Keratinocyte (primary cell): ENCODE measurements at places on chromosomes 1 and 21. TPM values are rescaled to one million over a fixed set of nuclear protein-coding genes. Genes with fewer than 3 reads are reported as not detected.

DNA sequence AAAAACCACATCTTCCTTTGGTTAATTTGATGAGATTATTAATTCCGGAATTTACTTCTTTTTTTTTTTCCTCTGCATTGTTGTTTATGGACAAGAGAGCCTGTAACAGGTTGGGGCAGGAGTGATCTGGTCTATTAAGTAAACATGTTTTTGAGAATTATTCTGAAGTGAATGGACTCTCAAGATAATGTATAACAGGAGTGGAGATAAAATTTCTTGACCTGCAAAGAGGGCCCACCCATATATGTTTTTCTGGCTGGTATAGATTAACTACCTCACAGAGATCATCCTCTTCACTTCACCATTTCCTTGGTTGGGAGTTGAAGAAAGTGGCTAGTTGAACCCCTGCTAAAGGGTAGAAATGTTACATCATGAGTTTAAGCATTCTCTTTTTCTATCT lies 10.7 kb downstream of the DDI2 start:
- H3K27me3 ChIP-seq = no peaks in the 10 kb centered on the region
- H3K4me3 ChIP-seq = no peak overlapping the region
- DNase-seq = no peak
- H3K4me1 ChIP-seq = no peaks in the 10 kb centered on the region

GRCh38 chr1:212651521-212651920 lies 43.0 kb downstream of the ATF3 start:
- no peaks in the 10 kb centered on the region for H3K36me3 ChIP-seq
- DNase-seq = no peak
- peaks cover 5% of the 10 kb centered on the region for H3K27me3 ChIP-seq
- H3K4me3 ChIP-seq = no peak overlapping the region

DNA sequence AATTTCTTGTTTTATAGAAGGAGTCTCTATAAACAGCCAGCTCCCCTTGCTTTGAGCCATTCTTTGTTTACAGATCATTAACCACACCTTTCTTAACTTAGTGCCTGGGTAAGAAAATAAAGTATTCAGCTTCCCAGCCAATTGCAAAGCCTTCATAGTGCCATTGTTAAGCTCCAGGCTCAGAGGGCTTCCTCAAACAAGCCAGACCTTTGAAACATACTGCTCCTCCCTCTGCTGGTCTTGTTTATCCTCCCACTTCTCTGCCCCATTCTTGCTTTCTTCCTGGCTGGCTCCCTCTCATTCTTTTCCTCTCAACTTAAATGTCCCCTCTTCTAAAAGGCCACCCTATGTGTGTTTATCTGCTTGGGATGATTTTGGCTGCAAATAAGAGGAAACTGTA lies 319.4 kb upstream of the ST6GALNAC5 start:
- no peak overlapping the region for H3K27ac ChIP-seq
- H3K4me3 ChIP-seq = no peak overlapping the region
- no peak for DNase-seq
- no peaks in the 10 kb centered on the region for H3K4me1 ChIP-seq
- H3K36me3 ChIP-seq = no peaks in the 10 kb centered on the region

LDLRAD1 gene
- not detected in 3 replicates for polyA plus RNA-seq

DNA sequence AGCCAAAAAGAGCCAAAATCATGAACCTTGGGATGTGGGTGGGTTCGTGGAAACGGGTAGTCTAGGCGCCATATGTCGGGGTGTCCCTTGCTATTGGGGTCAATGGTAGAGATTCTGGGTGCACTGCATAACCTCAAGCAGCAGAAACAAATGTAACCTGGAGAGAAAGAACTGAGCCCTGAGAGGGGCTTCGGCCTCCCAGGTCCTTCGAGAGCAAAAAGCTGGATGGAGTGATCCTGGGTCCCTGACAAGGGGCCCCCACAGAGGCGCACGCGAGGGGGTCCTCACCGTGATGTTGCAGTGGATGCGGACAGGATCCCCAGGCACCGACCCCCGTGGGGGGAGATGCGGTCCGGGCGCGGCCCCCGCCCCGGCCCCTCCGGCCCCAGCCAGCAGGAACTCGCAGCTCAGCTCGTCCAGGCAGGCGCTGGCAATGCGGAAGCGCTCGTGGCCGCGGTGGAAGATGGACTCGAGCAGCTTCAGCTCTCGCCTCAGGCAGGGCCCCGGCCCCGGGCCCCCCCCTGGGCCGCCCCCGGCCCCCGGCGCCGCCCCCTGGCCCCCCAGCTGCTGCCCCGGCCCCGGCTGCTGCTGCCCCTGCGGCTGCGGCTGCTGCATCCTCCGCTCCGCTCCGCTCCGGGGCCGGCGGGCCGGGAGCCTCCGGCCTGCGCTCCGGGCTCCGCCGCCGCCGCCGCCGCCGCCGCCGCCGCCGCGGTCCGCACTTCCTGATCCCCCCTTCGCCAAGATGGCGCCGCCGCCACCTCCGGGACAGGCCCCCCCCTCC lies at the start of gene UBE2Q1:
Gene UBE2Q1, minus strand, starts transcription at position 724 of the 781 bp plus-strand sequence. Its CDS starts 109 bp downstream, at position 615.
- peak within 1 kb of the TSS; percentile 84 for H3K27ac ChIP-seq
- DNase-seq = no peak
- no peaks in the 10 kb centered on the region for H3K27me3 ChIP-seq
- H3K4me1 ChIP-seq = peaks cover 23% of the 10 kb centered on the region

DNA sequence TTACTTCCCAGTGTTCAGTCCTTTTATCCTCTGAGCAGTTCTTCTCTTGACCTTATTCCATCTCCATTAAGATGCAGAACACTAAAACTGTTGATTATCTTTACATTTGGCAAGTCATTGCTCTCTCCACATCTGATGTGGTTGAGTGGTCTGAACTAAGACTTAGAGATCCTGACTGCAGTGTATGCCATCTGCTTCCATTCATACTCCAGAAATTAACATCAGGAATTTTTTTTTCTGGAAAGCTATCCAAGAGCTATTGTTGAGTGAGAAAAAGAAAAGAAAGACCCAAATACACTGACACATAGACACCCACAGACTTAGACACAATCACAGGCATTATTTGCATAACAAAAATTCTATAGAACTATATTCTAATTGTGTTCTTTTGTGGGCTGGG lies 3.7 kb upstream of the TRIM62 start:
- no peak overlapping the region for H3K27ac ChIP-seq
- DNase-seq = no peak
- no peak overlapping the region for H3K4me3 ChIP-seq
- no peaks in the 10 kb centered on the region for H3K36me3 ChIP-seq

- H3K27ac ChIP-seq = no peak overlapping the region
- no peaks in the 10 kb centered on the region for H3K4me1 ChIP-seq
- DNase-seq = no peak
Observed at GRCh38 chr1:36851595-36851994, 182.7 kb downstream of the GRIK3 start.

PLA2G2F gene
- polyA plus RNA-seq = 0.26 to 0.31 TPM (median 0.26 TPM) in 3 replicates

DNA sequence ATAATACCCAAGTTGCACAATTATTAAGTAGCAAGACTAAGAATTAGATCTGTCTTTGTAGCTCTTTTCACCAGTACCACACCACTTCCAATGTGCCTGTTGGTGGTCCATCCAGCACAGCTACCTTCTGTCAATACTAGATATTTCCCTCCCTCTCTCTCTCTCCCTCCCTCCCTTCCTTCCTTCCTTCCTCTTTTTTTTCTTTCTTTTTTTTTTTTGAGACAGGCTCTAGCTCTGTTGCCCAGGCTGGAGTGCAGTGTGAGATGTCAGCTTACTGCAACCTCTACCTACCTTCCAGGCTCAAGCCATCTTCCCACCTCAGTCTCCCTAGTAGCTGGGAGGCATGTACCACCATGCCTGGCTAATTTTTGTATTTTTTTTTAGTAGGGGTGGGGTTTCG lies 21.1 kb downstream of the KPNA6 start:
- DNase-seq = no peak
- no peak overlapping the region for H3K27ac ChIP-seq
- H3K27me3 ChIP-seq = no peaks in the 10 kb centered on the region

SASS6 gene
- polyA plus RNA-seq = 1.0 to 2.5 TPM (median 1.3 TPM) in 3 replicates

- H3K4me1 ChIP-seq = peaks cover 2% of the 10 kb centered on the region
- no peak overlapping the region for H3K4me3 ChIP-seq
- no peaks in the 10 kb centered on the region for H3K36me3 ChIP-seq
- H3K27ac ChIP-seq = no peak overlapping the region
- H3K27me3 ChIP-seq = no peaks in the 10 kb centered on the region
- no peak for DNase-seq
Observed at GRCh38 chr1:76961181-76961819, 94.0 kb downstream of the ST6GALNAC5 start.

NLRP3 gene
- 0.03 to 0.12 TPM (median 0.07 TPM) in 3 replicates for polyA plus RNA-seq

CENPS gene
- polyA plus RNA-seq = 4.6 to 13.3 TPM (median 10.3 TPM) in 3 replicates

DNA sequence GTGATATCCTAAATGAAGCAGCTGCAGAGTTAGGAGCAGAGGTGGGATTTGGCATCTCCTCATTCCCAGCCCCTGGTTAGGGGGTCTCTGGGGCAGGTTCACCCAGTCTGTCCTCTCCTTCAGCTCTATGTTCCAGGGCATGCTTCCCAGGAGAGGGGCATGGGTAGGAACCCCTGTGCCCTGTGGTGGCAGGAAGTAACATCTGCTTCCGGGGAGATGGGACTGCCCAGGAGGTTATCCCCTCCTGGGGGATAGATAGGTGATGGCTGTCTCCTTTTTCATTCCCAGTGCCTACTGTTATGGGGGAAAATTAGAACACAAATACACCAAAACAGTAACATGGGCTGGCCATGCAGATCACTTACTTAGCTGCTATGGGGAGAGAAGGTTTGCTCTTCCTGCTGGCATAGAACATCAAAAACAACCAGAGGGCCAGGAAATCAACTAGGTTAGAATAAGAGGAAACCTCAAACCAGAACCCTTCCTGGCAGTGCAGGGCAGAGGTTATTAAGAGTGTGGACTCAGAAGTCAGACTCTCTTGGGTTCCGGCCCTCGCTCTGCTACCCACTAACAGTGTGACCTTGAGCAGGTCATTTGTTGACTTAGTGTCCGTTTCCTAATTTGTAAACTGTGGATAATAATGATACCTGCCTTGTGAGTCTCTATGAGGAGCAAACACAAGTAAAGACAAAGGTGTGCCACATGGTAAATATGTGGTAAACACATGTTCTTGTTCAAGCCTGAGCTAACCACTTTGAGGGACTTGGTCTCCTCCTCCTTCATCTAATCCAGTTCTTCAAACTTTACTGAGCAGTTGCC lies 157.8 kb upstream of the JUN start:
- no peak overlapping the region for H3K4me3 ChIP-seq
- no peaks in the 10 kb centered on the region for H3K27me3 ChIP-seq
- no peak overlapping the region for H3K27ac ChIP-seq
- no peak for DNase-seq

- H3K27ac ChIP-seq = no peak overlapping the region
- no peak overlapping the region for H3K4me3 ChIP-seq
- H3K4me1 ChIP-seq = no peaks in the 10 kb centered on the region
Observed at GRCh38 chr21:46357335-46357604, 33.3 kb downstream of the PCNT start.

- no peaks in the 10 kb centered on the region for H3K4me1 ChIP-seq
- no peak for DNase-seq
- H3K27me3 ChIP-seq = peaks cover 30% of the 10 kb centered on the region
- H3K36me3 ChIP-seq = no peaks in the 10 kb centered on the region
- H3K4me3 ChIP-seq = no peak overlapping the region
Observed at GRCh38 chr1:205025239-205025638, 17.8 kb upstream of the CNTN2 start.

NBPF19 gene
- polyA plus RNA-seq = 4.4 to 9.4 TPM (median 7.7 TPM) in 3 replicates

PTGFR gene
- polyA plus RNA-seq = not detected in 3 replicates

GRCh38 chr1:64304823-64305222 lies 101.4 kb downstream of the UBE2U start:
- peaks cover 10% of the 10 kb centered on the region for H3K4me1 ChIP-seq
- no peak overlapping the region for H3K4me3 ChIP-seq
- no peak overlapping the region for H3K27ac ChIP-seq
- no peak for DNase-seq
- H3K27me3 ChIP-seq = no peaks in the 10 kb centered on the region

DNA sequence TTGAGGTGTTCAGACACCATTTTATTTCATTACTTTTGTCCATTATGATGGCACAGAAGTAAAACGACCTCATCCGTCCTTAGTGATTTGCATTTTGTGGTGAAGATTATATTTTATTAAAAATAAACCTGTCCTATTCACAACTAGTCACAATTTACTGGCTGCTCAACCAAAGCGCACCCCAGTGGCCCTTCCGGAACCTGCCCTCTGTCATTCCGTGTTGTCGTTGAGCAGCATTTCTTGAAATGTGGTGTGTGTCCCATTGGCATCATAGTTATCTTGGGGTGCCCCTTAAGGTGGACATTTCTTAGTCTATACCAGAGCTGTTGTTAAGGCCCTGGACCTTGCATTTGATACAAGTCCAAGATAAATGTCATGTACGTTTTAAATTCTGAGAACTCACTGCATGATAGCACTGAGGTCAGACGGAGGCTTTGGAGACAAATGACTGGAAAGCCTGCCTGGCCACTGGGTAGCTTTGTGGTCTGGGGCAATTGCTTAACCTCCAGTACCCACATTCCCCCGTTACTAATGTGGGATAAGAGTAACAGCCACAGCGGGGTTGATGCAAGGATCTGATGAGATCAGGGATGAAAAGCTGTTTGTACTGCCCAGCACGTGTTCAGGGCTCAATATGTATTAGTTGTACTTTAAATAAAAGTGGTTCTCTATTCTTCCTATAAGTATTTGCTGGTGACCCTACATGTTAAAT lies 36.2 kb downstream of the BACH1 start:
- H3K27ac ChIP-seq = no peak overlapping the region
- H3K27me3 ChIP-seq = no peaks in the 10 kb centered on the region
- peaks cover 27% of the 10 kb centered on the region for H3K4me1 ChIP-seq
- H3K4me3 ChIP-seq = no peak overlapping the region
- no peak for DNase-seq

- H3K27me3 ChIP-seq = no peaks in the 10 kb centered on the region
- no peak overlapping the region for H3K27ac ChIP-seq
- no peaks in the 10 kb centered on the region for H3K36me3 ChIP-seq
Observed at GRCh38 chr1:244302876-244303609, 148.7 kb downstream of the ADSS2 start.

DNA sequence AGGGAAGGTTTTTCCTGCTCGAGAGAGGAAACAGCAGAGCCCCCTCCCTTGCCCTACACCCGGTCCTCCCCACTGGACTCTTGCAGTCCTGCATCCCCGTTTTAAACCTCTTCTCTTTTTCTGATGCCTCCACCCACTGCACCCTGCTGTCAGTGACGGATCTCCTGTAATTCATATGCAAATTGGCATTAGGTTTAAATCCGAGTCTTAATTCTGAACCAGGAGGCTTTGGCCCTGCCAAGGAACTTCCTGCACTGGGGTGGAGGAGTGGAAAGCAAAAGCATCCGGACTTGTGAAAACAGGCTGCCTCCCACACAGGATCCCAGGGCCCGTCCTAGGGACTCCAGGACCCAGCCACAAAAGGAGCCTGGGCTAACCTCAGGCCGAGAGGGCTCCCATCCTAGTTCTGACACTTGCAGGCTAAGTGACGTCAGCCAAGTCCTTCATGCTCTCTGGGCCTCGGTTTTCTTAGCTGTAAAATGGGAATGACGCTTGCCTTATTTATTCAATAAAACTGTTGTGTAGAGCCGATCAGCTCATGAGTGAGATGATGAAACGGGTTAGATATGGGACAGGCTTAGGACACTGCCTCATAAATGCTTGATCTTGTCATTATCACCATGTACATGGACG lies 613.3 kb downstream of the AJAP1 start:
- DNase-seq = no peak
- no peaks in the 10 kb centered on the region for H3K36me3 ChIP-seq
- no peaks in the 10 kb centered on the region for H3K27me3 ChIP-seq
- H3K4me1 ChIP-seq = no peaks in the 10 kb centered on the region
- no peak overlapping the region for H3K4me3 ChIP-seq
- H3K27ac ChIP-seq = no peak overlapping the region
